ENCODE measurements at places on chromosomes 1 and 21. TPM values are rescaled to one million over a fixed set of nuclear protein-coding genes. Genes with fewer than 3 reads are reported as not detected.

SH2D5 gene
- 0.46 TPM for total RNA-seq

OR2T29 gene
- not detected for total RNA-seq

RAP1GAP gene
- total RNA-seq = 33.4 TPM

SLAMF1 gene
- total RNA-seq = 0.61 TPM

CLCA1 gene
- total RNA-seq = not detected

TLCD4 gene
- 19.5 TPM for total RNA-seq

SPOCD1 gene
- total RNA-seq = 21.5 TPM

SELL gene
- total RNA-seq = 17.0 TPM

CLIC4 gene
- 154 TPM for total RNA-seq

LCE3E gene
- not detected for total RNA-seq

DMBX1 gene
- not detected for total RNA-seq

MAP3K6 gene
- total RNA-seq = 36.6 TPM

CLDN17 gene
- total RNA-seq = not detected

MYOM3 gene
- 0.15 TPM for total RNA-seq

VN1R5 gene
- not detected for total RNA-seq
